ENCODE measurements at places on chromosomes 6 and 20. TPM values are rescaled to one million over a fixed set of nuclear protein-coding genes. Genes with fewer than 3 reads are reported as not detected.

DNA sequence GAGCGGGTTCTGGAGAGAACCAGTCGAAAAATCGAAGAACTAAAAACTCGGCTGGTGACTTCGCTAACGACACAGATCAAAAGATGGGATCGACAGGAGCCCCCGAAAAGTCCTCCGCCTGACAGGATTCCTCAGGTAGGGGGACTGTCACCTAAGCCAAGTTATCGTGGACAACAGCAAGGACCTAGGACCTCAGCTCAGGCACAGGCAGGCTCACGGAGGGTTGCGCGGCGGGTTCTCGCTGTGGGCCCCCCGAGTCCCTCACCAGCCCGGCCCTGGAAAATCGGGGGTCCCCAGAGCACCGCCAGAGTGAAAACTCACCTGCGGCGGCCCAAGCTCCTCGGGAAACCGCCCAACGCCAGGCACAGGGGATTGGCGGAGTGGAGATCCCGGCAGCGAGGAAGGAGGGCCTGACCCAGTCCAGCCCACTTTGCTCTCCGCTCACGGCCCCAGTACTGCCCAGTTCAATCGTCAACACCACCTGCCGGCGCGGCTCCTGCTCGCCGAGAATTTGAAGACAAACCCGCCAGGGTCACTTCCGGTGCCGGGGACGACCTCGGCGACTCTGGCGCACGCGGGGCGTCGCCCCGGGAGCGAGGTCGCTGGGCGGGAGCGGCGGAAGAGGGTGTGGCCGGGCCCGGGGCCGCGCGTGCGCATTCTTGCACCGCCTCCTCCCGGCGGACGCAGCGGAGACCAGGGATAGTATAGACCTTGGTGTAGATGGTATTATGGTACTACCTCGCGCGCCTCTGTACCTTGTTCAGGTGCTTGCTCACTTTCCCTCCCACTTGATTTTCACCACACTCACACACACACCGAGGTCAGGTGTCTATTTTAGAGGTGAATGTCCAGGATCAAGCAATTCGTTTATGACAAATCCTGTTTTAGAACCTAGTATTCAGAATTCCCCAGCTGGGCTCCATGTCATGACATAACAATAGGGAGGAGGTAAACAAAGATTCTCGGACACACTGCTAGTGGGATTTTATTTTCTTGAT is at the start of gene KATNA1:
TSS of gene KATNA1 (minus strand) at position 567 of the 998 bp plus-strand sequence. CDS start 10,167 bp downstream, outside the sequence.
- no peaks in the 10 kb centered on the region for H3K36me3 ChIP-seq
- DNase-seq = peak; percentile 90
- peaks cover 9% of the 10 kb centered on the region for H3K4me1 ChIP-seq
- H3K27me3 ChIP-seq = no peaks in the 10 kb centered on the region

GRCh38 chr20:20443504-20443903 is 75.6 kb downstream of the INSM1 start:
- DNase-seq = no peak
- H3K36me3 ChIP-seq = no peaks in the 10 kb centered on the region
- no peak overlapping the region for H3K27ac ChIP-seq

DNA sequence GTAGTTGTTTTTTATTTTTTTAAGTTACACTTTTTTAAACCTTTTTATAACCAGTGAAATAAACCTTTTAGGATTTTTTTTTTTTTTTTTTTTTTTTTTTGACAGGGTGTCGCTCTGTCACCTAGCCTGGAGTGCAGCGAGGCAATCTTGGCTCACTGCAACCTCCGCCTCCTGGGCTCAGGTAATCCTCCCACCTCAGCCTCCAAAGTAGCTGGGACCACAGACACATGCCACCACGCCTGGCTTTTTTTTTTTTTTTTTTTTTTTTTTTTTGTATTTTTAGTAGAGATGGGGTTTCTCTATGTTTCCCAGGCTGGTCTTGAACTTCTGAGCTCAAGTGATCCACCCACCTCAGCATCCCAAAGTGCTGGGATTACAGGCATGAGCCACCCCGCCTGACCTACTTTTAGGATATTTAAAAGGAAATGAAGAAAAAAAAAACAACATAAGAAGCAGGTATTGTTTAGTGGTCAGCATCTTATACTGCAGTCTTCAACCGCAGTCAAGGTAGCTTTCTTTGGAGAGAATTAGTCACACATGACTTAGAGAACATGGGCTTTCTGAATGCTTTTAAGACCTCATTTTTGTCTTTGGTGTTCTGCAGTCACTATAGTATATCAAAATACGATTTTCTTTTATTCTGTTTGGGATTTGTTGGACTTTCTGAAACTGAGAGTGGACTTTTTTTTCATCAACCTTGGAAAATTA is 1.6 kb downstream of the POLR1H start:
- H3K27ac ChIP-seq = peak overlapping the region; percentile 87
- H3K4me3 ChIP-seq = no peak overlapping the region
- DNase-seq = no peak
- H3K4me1 ChIP-seq = peaks cover 31% of the 10 kb centered on the region
- H3K36me3 ChIP-seq = no peaks in the 10 kb centered on the region

- no peak for DNase-seq
- no peaks in the 10 kb centered on the region for H3K36me3 ChIP-seq
- no peak overlapping the region for H3K4me3 ChIP-seq
- no peaks in the 10 kb centered on the region for H3K27me3 ChIP-seq
- H3K27ac ChIP-seq = no peak overlapping the region
Measured at GRCh38 chr6:106187424-106187982, 101.4 kb downstream of the PRDM1 start.

GRCh38 chr20:18187020-18187419 is 49.4 kb downstream of the KAT14 start:
- no peak for DNase-seq
- H3K27me3 ChIP-seq = no peaks in the 10 kb centered on the region
- H3K4me3 ChIP-seq = no peak overlapping the region
- no peaks in the 10 kb centered on the region for H3K4me1 ChIP-seq
- H3K27ac ChIP-seq = no peak overlapping the region

- peak within 1 kb of the TSS; percentile 72 for H3K4me3 ChIP-seq
- DNase-seq = peak; percentile 97
- peaks cover 60% of the 10 kb centered on the region for H3K4me1 ChIP-seq
Measured at GRCh38 chr20:33993576-33994221, at the start of gene RALY. Gene RALY (plus strand): TSS chr20:33993911. CDS start chr20:34072075, 78,164 bp downstream.

- no peaks in the 10 kb centered on the region for H3K27me3 ChIP-seq
- no peak overlapping the region for H3K27ac ChIP-seq
- no peak overlapping the region for H3K4me3 ChIP-seq
- H3K36me3 ChIP-seq = no peaks in the 10 kb centered on the region
Measured at GRCh38 chr6:7705483-7705882, 20.4 kb upstream of the BMP6 start.

GRCh38 chr20:46210672-46211330 is 92.7 kb downstream of the CD40 start:
- no peak overlapping the region for H3K27ac ChIP-seq
- no peaks in the 10 kb centered on the region for H3K4me1 ChIP-seq
- no peaks in the 10 kb centered on the region for H3K27me3 ChIP-seq

DNA sequence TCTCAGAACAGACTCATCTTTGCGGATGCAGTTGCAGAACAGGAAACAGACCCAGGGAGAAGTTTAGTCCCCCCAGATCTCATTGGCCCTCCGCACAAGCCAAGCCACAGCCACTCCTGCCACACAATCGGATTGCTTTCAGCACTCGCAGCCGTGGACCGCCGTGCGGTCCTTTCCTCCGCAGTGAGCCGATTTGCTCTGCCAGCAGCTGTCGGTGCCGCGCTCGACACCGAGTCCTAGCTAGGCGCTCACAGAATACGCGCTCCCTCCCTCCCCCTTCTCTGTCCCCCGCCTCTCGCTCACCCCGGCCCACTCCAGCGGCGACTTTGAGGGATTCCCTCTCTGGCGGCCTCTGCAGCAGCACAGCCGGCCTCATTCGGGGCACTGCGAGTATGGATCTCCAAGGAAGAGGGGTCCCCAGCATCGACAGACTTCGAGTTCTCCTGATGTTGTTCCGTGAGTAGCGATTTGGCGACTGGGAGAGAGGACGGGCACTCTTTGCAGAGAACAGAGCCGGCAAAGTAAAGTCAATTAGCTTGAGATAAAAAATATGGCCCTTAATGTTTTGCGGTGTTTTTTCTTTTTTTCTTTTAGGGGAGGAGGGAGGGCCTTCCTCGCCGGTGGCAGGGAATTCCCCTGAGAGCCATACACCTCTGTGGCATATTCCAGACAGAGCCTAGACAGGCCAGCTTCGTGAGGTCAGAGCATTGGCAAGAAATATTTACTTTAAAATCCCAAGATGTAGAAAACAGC is at the start of gene LAMP5:
TSS of gene LAMP5 (plus strand) at position 130 of the 753 bp plus-strand sequence. CDS start at position 393, 263 bp downstream.
- H3K36me3 ChIP-seq = no peaks in the 10 kb centered on the region
- no peak within 1 kb of the TSS for H3K4me3 ChIP-seq
- no peaks in the 10 kb centered on the region for H3K27me3 ChIP-seq
- H3K27ac ChIP-seq = no peak within 1 kb of the TSS
- H3K4me1 ChIP-seq = peaks cover 8% of the 10 kb centered on the region
- DNase-seq = peak; percentile 33

DNA sequence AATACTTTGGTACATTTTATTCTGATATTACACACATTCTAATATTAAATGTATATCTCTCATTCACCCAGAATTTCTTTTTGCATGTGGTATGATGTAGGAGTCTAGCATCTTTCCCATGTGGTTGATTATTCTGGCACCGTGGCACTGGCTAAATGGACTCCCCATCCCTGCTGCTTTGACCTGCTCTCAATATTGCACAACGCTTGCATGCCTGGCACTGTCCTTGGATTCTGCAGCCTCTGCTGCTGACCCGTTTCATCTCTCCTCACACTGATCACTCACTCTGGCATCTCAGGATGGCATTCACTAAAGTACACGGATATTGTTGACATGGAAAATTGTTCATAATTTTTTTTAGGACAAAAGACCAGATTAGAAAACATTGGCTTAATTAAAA is 11.5 kb upstream of the DACT2 start:
- peaks cover 13% of the 10 kb centered on the region for H3K4me1 ChIP-seq
- H3K4me3 ChIP-seq = no peak overlapping the region
- no peaks in the 10 kb centered on the region for H3K27me3 ChIP-seq
- no peak for DNase-seq
- H3K36me3 ChIP-seq = no peaks in the 10 kb centered on the region

GDAP1L1 gene
- not detected for total RNA-seq

PRKN gene
- 8.2 TPM for total RNA-seq

PRSS16 gene
- 10.9 TPM for total RNA-seq

EPB41L2 gene
- total RNA-seq = 43.5 TPM

GSTA3 gene
- total RNA-seq = not detected

TXNDC5 gene
- total RNA-seq = 112 TPM

SLC22A1 gene
- total RNA-seq = 0.33 TPM
